ENCODE measurements at places on chromosomes 13 and 19. TPM values are rescaled to one million over a fixed set of nuclear protein-coding genes. Genes with fewer than 3 reads are reported as not detected.

DNA sequence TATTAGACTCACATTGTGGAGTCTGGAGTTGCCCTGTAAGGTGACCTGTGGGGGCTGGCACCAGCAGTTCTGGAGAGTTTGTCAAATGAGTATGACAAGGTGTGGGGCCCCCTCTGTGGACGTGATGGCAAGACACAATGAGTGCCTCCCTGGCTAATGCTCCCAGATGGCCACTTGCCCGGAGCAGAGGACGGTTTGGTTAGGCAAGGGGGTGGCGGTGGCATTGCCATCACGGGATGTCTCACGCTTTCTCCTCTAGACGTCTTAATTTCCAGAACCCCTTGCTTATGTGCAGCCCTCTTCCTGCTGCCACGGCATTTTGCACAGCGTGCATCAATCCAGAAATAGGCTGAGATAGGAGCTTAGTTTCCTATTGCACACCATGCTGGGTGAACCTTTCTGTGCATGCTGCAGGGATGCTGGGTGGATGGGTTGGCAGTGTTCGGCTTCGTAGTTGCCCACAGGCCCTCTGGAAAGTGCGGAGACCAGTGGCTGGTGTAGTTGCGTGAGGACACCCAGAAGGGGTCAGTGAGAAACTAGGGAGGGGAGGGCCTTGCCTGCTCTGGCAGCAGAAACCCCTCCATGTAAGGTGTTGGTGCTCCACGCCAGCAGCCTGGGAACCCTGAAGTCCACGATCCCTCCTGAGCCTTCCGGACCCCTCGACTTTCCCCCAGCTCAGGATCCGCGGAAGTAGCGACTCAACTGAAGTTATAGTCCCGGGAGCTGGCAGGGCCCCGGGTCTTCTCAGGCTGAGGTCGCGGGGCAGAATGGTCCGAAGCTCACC, 18.1 kb upstream of the LRP3 start:
- no peaks in the 10 kb centered on the region for H3K27me3 ChIP-seq
- H3K36me3 ChIP-seq = no peaks in the 10 kb centered on the region
- peak overlapping the region; percentile 79 for H3K4me3 ChIP-seq
- H3K27ac ChIP-seq = peak overlapping the region; percentile 91

- no peaks in the 10 kb centered on the region for H3K27me3 ChIP-seq
- no peaks in the 10 kb centered on the region for H3K36me3 ChIP-seq
- peak; percentile 24 for DNase-seq
- H3K4me3 ChIP-seq = no peak overlapping the region
Observed at GRCh38 chr19:46218160-46218559, 11.4 kb upstream of the IGFL1 start.

GRCh38 chr19:18499055-18499775, 22.7 kb downstream of the ELL start:
- H3K4me3 ChIP-seq = no peak overlapping the region
- no peaks in the 10 kb centered on the region for H3K27me3 ChIP-seq
- peak overlapping the region; percentile 25 for H3K27ac ChIP-seq
- no peak for DNase-seq
- H3K4me1 ChIP-seq = peaks cover 39% of the 10 kb centered on the region
- no peaks in the 10 kb centered on the region for H3K36me3 ChIP-seq

GRCh38 chr13:111212517-111212873, 97.4 kb downstream of the ARHGEF7 start:
- H3K36me3 ChIP-seq = no peaks in the 10 kb centered on the region
- no peak overlapping the region for H3K27ac ChIP-seq
- no peak for DNase-seq
- no peaks in the 10 kb centered on the region for H3K4me1 ChIP-seq
- no peaks in the 10 kb centered on the region for H3K27me3 ChIP-seq

DNA sequence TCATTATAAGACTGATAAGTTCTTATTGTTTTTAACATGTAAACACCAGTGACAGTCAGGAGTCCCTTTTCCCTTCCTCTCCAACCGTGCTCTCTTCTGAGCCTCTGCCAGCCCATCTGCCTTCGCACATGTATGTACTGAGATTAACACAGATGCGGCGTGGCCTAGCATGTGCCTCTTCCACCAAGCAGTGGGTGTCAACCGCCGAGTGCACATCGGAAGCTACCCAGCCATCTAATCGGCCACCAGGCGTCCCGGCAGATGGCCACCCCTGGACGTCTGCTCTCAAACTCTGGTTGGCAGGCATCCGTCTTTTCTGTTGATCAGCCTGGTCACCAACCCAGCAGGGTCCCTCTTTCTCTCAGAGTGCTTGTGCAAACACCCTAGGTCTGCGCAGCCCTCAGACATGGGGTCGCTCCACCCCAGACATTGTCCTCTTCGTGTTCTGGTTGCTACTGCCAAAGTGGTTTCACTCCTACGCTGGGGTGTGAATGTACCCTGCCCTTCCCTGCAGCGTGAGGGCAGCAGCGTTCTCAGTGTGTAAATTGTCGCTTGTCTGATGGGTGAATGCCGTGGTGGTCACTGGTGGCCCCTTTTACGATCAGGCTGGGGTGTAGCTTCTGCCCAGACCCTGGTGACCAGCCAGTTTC, 57.7 kb upstream of the LDLR start:
- H3K4me1 ChIP-seq = peaks cover 5% of the 10 kb centered on the region
- H3K36me3 ChIP-seq = peaks cover 20% of the 10 kb centered on the region
- no peak for DNase-seq
- no peaks in the 10 kb centered on the region for H3K27me3 ChIP-seq

- peak overlapping the region; percentile 96 for H3K27ac ChIP-seq
- no peaks in the 10 kb centered on the region for H3K36me3 ChIP-seq
- H3K4me1 ChIP-seq = no peaks in the 10 kb centered on the region
- no peaks in the 10 kb centered on the region for H3K27me3 ChIP-seq
- peak; percentile 21 for DNase-seq
- peak overlapping the region; percentile 91 for H3K4me3 ChIP-seq
Observed at GRCh38 chr19:9673912-9674662, 813 bp downstream of the ZNF562 start.

DNA sequence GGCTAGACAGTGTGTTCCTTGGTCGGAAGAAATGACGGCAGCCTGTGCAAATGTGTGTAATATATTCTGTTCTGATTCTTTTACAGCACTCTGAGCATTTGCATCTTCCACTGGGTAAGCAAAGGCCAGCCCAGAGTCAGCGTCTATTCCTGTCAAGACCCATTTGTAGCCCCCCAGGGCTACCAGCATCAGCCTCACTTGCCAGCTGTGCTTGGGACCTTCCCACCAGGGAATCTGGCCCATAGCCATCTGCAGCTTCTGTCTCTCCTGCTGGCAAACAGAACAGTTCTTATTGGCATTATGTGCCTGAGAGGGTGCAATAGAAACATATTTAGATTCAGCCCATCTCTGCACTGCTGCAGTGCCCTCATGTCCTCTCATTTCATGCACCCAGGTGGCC, 6.0 kb upstream of the IGLON5 start:
- no peak overlapping the region for H3K27ac ChIP-seq
- H3K4me3 ChIP-seq = no peak overlapping the region
- DNase-seq = no peak
- H3K4me1 ChIP-seq = no peaks in the 10 kb centered on the region
- no peaks in the 10 kb centered on the region for H3K27me3 ChIP-seq

DNA sequence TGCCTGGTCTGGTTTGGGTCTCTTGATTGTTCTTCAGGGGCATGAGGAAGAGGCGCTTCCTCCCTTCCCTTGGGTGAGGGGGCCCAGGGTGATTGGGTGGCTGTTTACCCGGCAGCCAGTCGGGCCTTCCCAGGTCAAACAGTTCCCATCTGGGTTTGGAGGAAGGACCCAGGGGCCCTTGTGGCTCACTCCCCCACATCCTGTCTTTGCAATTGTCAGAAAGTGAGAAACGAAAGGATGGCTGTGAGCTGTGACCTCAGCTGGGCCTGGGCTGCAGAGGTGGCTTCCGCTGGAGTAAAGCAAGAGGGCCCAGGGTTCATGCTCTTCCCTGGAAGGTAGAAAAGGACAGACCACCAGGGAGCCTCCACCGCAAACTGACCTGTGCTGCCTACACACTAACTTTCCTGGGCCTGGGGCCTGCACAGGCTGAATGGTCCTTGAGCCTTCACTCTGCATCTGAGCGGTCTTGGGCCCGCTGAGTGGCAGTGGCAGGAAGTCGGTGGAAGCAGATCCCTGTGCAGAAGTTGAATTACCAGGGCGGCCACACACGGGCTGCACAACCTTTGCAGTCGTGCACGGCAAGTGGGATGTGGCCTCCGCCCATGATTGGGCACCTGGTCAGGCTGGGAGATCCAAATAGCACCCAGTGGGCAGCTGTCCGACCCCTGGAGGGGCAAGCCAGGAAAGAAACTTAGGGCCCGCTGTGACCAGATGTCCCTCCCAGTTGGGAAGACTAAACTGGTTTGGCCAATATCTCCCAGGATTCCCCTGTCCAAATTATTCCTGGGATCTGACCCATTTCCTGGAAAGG, 5.3 kb upstream of the CD79A start:
- H3K36me3 ChIP-seq = peaks cover 25% of the 10 kb centered on the region
- no peak for DNase-seq
- H3K27me3 ChIP-seq = no peaks in the 10 kb centered on the region

DNA sequence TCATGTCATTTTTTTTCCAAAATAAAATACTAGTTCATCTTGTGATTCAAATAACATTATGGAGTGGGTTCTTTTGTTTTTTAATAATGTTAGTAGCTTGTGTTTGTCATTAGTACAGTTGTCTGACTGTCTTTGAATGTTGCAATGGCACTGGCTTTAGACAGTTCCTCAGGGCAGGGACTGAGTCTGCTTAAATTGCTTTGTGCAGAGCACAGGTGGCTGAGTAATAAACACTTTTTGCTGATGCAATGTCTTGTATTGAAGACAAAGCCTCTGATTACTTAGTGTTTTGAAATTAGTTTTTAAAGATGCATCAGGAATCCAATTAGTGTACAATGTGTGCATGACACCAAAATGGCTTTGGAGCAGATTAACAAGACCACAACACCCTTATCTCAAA, 88.7 kb upstream of the PCDH9 start:
- no peaks in the 10 kb centered on the region for H3K27me3 ChIP-seq
- H3K27ac ChIP-seq = no peak overlapping the region

- no peaks in the 10 kb centered on the region for H3K36me3 ChIP-seq
- no peak overlapping the region for H3K4me3 ChIP-seq
- H3K27ac ChIP-seq = no peak overlapping the region
Observed at GRCh38 chr13:109804654-109805053, 18.3 kb upstream of the IRS2 start.

- peak; percentile 53 for DNase-seq
- H3K36me3 ChIP-seq = no peaks in the 10 kb centered on the region
- no peaks in the 10 kb centered on the region for H3K27me3 ChIP-seq
- H3K27ac ChIP-seq = peak overlapping the region; percentile 49
- no peak overlapping the region for H3K4me3 ChIP-seq
Observed at GRCh38 chr19:17109962-17110598, 34.5 kb downstream of the MYO9B start.

DNA sequence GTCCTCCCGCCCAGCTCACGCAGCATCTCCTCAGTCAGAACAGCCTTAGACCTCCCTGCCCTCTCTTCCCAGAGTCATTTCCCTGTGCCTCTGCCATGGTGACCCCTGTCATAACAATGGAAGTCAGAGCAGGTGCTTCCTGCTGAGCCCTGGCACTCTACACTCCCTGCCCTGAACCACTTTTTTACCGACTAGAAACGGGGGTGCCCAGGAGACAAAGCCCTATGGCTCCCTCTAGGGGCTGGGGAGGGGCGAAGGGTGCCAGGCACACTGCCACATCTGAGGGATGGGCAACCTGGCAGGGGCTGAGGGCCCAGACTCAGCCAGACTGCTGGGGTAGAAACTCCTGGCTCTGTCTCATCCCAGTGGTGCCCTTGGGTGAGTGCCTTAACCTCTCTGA, 16.4 kb downstream of the ZNF574 start:
- peaks cover 8% of the 10 kb centered on the region for H3K4me1 ChIP-seq
- no peak overlapping the region for H3K27ac ChIP-seq
- no peak overlapping the region for H3K4me3 ChIP-seq
- no peaks in the 10 kb centered on the region for H3K36me3 ChIP-seq

GRCh38 chr13:59363313-59363712, 800.4 kb downstream of the DIAPH3 start:
- H3K36me3 ChIP-seq = no peaks in the 10 kb centered on the region
- H3K27ac ChIP-seq = no peak overlapping the region
- no peaks in the 10 kb centered on the region for H3K4me1 ChIP-seq
- H3K27me3 ChIP-seq = no peaks in the 10 kb centered on the region
- no peak for DNase-seq

- peak overlapping the region; percentile 86 for H3K4me3 ChIP-seq
- H3K27ac ChIP-seq = peak overlapping the region; percentile 100
- peaks cover 3% of the 10 kb centered on the region for H3K4me1 ChIP-seq
- H3K27me3 ChIP-seq = no peaks in the 10 kb centered on the region
- DNase-seq = peak; percentile 57
- H3K36me3 ChIP-seq = no peaks in the 10 kb centered on the region
Observed at GRCh38 chr13:27450921-27451471, 632 bp upstream of the MTIF3 start.

DNA sequence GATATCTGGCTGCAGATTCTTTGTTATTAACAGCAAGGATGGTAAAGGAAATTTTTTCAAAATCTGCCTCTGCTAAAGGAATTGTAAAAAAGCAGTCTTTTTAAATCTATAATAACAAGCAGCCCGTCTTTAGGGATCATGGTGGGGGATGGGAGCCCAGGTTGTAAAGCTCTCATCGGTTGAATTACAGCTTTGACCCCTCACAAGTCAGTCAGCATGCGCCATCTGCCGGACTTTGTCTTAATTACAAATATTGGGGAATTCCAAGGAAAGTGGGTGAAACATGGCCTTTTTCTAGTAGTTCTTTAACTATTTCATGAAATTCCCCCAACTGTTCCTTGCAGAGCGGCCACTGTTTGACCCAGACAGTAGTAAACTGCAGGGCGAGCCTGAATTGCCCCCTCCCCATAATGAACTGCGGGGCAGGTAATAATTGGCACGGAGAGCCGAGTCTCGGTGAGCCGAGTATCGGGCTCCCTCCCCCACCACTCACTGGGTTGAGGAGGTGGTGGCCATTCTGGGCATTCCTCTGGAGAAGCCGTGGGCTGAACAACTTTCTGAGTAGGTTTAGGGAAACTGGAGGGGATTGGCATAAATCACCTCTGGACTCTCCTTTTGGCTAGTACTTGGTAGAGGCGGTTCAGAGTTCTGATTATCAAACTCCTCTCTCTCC, 11.6 kb downstream of the ZNF578 start:
- no peak overlapping the region for H3K4me3 ChIP-seq
- no peak for DNase-seq
- no peaks in the 10 kb centered on the region for H3K36me3 ChIP-seq
- no peak overlapping the region for H3K27ac ChIP-seq
- H3K27me3 ChIP-seq = no peaks in the 10 kb centered on the region
- H3K4me1 ChIP-seq = no peaks in the 10 kb centered on the region

SELENOV gene
- total RNA-seq = not detected

NRTN gene
- 1.8 TPM for total RNA-seq

MUC16 gene
- total RNA-seq = not detected

RETN gene
- total RNA-seq = not detected

PRR20B gene
- not detected for total RNA-seq

ATP4A gene
- total RNA-seq = not detected
